NCI-H1694 treated with DMSO at 0.1 percent for 48 hours (cell line): ENCODE measurements at places on chromosomes 6 and 20.

- no peak for DNase-seq
Observed at GRCh38 chr6:63709148-63709547, 73.5 kb downstream of the PHF3 start.

- DNase-seq = no peak
Observed at GRCh38 chr6:148533309-148534107, 190.9 kb downstream of the SASH1 start.

- no peak for DNase-seq
Observed at GRCh38 chr6:90449311-90449710, 137.6 kb downstream of the MAP3K7 start.

- no peak for DNase-seq
Observed at GRCh38 chr20:36917943-36918342, 33.6 kb downstream of the SAMHD1 start.

GRCh38 chr20:1382670-1383069, 10.2 kb downstream of the FKBP1A start:
- DNase-seq = no peak

DNA sequence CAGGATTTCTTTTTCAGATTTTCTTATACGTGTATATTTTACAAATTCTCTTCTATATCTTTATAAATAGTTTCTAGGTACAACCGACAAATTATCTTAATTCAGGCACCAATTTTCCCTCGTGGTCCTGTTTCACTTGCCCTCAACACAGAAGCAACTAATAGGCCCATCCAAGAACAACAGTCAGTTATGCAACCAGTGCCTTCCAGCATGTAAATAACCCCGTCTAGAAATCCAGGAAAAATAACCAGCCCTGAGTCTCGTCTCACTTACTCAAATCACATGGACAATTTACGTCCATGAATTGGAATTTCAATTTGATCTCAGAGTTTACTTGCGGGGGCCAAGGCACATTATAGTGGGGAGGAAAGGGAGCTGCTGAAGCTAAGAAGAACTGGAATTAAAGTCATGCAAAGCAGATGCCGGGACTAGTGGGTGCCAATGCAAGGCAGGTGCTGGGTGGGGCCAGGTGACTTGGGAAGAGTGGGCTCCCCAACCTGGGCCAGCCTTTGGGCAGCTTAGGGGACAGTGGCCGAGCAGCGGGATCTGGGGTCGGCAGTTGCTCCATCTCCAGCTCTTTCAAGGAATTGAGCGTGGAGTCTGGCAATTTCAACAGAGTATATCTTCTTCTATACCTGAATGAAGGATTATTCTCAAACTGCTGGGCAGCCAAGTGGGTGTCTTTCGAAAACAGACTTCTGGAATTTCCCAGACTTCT, 121.7 kb downstream of the EDN3 start:
- DNase-seq = no peak

GRCh38 chr6:3390698-3391097, 66.2 kb downstream of the SLC22A23 start:
- DNase-seq = no peak

- no peak for DNase-seq
Observed at GRCh38 chr6:31780507-31781243, 3.5 kb upstream of the VWA7 start.
